ENCODE measurements at places on chromosomes 12 and 14. TPM values are rescaled to one million over a fixed set of nuclear protein-coding genes. Genes with fewer than 3 reads are reported as not detected.
A peak's percentile ranks its signal among the peaks of the same experiment; 100 is the strongest.

DNA sequence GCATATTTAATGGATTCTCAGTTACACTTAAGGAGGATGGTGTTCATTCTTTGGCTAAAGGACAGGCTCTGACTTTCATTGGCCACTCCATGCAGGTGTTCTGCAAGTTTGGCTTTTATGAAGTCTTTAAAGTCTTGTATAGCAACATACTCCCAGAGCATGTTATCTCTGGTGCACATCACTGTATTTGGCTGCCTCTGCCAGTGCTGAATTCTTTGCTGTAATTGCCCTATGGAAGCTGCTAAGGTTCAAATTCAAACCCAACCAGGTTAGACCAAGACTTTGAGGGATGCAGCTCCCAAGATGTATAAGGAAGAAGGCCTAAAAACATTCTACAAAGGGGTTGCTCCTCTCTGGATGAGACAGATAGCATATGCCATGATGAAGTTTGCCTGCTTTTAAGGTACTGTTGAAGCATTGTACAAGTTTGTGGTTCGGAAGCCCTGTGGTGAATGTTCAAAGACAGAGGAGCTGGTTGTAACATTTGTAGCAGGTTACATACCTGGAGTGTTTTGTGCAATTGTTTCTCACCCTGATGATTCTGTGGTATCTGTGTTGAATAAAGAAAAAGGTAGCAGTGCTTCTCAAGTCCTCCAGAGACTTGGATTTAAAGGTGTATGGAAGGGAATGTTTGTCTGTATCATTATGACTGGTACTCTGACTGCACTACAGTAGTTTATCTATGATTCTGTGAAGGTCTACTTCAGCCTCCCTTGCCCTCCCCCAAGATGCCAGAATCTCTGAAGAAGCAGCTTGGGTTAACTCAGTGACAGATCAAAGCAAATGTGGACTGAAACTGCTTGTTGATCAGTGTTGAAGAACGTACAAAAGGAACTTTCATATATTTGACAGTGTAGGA, 19.4 kb downstream of the TMEM116 start:
- DNase-seq = no peak

Gene SYT1
- 6.5 TPM for total RNA-seq

Gene ACSM4
- 13.9 TPM for total RNA-seq

DNA sequence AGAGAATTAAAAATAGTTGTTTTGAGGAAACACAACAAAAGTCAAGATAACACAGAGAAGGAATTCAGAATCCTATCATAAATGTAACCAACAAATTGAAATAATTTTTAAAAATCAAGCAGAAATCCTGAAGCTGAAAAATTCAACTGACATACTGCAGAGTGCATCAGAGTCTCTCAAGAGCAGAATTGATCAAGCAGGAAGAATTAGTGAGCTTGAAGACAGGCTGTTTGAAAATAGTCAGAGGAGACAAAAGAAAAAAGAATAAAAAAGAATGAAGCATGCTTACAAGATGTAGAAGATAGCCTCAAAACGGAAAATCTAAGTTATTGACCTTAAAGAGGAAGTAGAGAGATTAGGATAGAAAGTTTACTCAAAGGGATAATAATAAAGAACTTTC, 65.8 kb upstream of the PPP2R5C start:
- no peak for DNase-seq

DNA sequence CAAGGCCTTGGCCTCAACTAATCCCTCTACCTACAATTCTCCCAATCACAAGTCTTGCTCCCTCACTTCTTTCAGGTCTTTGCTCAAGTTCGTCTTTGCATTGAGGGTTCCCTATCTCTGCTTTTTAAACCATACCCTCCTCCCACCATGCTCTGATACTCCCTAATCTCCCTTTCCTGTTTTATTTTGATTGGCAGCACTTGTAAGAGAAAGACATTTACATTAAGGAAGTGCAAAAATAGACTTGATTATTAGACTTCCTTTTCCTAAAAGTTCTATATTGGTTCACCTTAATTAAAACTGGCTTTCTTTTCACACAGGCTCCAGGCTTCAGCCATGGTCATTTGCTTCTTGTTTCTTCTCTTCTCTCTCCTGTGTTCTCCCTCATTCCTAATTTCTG, 18.3 kb upstream of the WIF1 start:
- no peak for DNase-seq

Gene LRRIQ1
- total RNA-seq = 5.2 TPM

DNA sequence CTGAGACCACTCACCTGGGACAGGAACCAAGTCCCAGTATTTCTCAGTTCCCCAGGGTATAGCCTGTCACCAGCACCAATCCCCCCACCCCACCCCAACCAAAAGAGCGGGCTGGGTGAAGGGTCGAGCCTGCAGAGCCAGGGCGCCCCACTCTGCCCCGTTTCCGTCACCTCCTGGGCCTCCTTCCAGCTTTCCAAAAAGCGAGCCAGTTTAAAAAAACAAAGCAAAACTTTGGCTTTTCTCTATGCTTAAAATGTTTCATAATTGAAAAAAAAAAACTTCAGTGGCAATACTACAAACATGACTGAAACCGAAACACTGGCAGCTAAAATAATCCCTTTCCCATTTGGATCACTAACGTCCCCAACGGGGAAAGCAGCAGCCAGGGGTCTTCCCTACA, 7.5 kb downstream of the CAMKK2 start:
- DNase-seq = no peak

Gene KRT1
- not detected for total RNA-seq

DNA sequence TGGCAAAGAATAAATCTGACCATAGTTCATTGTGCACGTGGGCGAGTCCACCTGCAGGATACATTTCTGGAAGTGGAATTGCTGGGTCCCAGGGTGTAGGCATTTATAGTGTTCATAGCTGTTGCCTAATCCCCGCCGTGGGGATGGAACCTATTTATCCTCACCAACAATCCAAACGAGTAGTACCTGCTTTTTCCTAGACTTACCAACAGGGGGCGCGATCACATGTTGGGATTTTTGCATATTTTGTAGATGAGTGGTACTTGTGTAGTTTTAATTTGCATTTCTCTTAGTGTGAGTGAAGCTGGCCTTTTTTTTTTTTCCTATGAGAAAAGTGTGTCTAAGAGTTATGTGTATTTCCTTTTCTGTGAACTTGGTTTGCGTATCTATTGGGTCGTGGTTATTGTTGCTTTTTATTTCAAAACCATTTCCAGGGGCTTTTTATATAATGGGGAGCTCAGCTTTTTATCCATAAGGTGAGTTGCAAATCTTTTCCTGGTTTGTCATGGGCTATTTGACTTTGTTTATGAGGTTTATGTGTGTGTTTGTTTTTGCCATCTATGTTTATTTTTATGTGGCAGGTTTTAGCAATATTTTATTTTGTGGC, 67.2 kb downstream of the CCDC92 start:
- peak; percentile 90 for DNase-seq

DNA sequence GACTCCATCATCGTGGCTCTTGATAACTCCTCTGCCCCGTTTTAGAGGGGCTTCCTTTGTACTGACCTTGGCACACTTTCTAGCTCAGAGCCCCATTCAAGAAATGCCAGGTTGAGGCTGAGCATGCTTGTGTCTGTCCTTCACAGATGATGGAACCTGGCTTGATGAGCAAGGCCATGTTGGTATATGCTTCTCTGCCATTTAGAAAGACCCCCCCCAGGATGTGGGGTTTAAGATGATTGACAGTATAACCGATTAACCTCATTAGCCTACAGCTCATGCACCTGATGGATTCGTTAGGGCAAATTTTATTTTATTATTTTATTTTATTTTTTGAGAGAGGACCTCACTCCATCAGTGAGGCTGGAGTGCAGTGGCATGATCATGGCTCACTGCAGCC, 21.0 kb downstream of the BATF start:
- DNase-seq = no peak

DNA sequence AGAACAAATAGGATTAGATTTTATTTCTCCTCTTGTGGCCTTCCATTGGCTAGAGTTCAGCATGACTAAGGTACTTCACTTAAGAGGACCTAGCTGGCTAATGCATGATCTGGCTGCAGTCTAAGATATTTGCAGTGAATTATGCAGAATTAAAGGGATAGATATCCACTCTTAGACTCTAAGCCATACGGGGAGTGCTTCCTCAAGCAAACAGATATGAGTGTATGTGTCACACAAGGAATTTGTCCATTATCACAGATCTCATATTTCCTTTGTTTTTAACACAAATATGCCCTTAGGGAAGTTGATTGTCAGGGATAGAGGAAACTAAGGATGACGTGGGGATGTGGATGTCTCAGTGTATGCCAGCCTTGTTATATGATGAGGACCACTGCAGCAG, 88.1 kb upstream of the DHRS4 start:
- DNase-seq = no peak

- no peak for DNase-seq
Measured at GRCh38 chr14:30915596-30915995, 41.2 kb downstream of the COCH start.

GRCh38 chr12:25286837-25287236, 36.1 kb upstream of the KRAS start:
- DNase-seq = no peak

Gene SPIC
- total RNA-seq = not detected

GRCh38 chr14:22434901-22435550, 154.0 kb downstream of the DAD1 start:
- peak; percentile 28 for DNase-seq

Gene KIF5A
- 1.7 TPM for total RNA-seq

Gene CLEC14A
- total RNA-seq = 0.70 TPM

Data from endodermal cell (in vitro differentiated cells).